NCI-H446 treated with DMSO at 0.1 percent for 48 hours (cell line): ENCODE measurements at places on chromosomes 2 and 18.

DNA sequence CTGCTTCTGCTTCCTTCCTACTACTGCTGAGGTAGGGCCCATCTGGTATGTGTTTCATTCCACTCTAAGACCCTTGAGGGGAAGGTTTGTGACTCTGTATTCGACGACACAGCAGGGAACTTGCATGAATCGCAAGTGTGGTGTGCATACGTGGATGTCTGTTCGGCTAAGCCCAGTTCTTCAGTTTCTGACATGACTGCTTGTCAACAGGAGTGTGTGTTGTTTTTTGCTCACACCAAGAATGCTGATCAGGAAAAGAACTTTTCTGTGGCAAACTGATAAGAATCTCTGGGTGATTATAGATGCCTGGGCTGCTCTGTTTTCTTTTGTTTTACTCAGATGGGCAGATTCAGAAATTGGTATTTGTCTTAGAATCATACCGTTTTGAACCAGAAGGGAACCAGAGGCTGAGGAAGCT lies 22.0 kb downstream of the TNFRSF11A start:
- DNase-seq = no peak

DNA sequence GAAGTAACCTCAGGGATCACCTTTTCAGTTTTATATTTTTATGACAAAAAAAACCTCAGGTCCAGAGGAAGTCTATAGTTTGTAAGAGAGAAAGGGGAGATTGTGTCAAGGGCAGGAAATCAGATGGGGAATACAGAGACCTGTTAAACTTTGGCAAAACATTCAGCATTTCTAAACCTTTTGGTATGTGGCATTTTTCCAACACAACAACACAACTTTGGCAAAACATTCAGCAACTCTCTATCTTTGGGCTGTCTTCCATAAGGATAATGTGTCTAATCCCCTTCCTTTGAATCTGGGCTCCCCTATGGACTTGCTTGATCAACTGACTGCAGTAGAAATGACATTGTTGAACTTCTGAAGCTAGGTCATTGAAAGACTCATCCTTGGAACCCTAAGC lies 220.6 kb upstream of the CCDC68 start:
- DNase-seq = no peak

GRCh38 chr2:162506706-162507105 lies 162.8 kb downstream of the GCA start:
- DNase-seq = no peak

- DNase-seq = no peak
These were observed 170.8 kb upstream of the FHL2 start for GRCh38 chr2:105569606-105570005.

- DNase-seq = no peak
These were observed 60.8 kb downstream of the THNSL2 start for GRCh38 chr2:88230911-88231310.

DNA sequence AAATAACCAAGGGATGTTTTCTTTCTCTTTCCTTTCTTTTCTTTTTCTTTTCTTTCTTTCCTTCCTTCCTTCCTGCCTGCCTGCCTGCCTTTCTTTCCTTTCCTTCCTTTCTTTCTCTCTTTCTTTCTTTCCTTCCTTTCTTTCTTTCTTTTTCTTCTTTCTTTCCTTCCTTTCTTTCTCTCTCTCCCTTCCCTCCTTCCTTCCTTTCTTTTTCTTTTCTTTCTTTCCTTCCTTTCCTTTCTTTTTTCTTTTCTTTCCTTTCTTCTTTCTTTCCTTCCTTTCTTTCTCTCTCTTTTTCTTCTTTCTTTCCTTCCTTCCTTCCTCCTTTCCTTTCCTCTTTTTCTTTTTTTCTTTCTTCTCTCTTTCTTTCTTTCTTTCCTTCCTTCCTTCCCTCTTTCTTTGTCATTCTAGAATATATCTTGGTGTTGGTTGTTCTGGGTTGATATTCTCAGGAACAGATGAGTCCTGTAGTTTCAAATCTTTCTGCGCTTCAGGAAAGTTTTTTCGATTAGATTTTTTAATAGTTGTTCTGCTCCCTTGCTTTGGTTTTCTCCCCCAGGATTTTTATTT lies 101.5 kb upstream of the FBXO11 start:
- DNase-seq = no peak

DNA sequence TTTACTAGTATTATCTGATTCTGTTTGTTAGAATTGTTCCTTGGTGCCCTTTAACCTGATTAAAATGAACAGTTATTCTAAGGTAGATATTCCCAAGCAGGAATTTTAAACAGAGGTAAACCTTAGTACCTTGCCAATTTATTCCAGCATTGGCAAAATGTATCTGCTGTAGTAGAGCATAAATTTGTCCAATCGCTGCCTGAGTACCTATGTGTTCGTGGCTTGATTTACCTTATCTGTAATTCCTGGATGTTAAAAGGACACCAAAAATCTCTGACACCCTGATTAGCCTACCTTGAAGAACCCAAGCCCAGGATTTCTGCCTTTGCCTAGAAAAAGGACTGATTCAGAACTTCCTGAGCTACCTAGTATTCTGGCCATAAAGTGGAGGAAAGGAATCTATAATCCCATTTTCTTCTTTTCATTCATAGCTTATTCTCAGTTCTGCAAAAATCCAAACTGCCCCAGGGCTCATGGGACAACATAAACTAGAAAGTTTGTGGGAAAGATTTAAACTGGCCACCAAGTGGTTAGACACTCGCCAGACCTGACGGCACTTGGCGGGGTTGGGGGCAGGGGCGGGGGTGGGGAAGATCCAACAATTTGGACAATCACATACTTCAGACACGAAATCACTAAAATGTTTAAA lies 16.2 kb upstream of the ZCCHC2 start:
- DNase-seq = no peak

DNA sequence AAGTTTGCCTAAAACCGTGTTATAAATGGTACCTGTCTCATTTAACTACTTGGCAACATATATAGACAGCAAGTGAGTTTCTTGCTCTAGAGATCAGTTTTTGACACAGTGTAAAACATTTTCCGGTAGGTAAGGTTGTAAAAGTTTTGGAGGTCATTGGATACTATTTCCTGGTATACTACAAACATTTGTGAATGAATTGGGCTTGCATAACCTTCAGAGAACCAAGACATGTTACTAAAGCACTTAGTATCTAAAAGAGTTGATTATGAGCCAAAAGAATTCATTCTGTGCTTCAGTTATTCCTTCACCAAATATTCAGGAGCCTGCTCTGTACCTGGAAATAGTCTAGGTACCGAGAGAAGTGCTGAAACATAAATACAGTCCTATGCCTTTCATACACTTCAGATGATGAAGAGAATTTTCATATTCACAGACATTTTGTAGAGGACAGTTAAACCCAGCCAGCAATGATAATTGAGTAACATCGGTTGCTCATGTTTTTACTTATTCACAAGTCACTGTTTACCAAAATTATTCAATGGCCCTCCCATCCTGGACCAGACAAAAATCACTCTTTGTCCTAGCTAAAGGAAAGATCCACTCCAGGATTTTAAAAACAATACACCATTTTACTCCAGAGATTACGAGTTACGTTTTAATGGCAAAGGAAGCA lies 319.4 kb upstream of the RBMS1 start:
- no peak for DNase-seq
